ENCODE measurements at places on chromosomes 4 and X. TPM values are rescaled to one million over a fixed set of nuclear protein-coding genes. Genes with fewer than 3 reads are reported as not detected.

GRCh38 chr4:108185252-108185651, 16.5 kb upstream of the LEF1 start:
- DNase-seq = no peak

- peak; percentile 31 for DNase-seq
Observed at GRCh38 chr4:55181010-55182005, 55.9 kb upstream of the KDR start.

GRCh38 chrX:23884427-23885024, 23.2 kb downstream of the APOO start:
- peak; percentile 67 for DNase-seq

DNA sequence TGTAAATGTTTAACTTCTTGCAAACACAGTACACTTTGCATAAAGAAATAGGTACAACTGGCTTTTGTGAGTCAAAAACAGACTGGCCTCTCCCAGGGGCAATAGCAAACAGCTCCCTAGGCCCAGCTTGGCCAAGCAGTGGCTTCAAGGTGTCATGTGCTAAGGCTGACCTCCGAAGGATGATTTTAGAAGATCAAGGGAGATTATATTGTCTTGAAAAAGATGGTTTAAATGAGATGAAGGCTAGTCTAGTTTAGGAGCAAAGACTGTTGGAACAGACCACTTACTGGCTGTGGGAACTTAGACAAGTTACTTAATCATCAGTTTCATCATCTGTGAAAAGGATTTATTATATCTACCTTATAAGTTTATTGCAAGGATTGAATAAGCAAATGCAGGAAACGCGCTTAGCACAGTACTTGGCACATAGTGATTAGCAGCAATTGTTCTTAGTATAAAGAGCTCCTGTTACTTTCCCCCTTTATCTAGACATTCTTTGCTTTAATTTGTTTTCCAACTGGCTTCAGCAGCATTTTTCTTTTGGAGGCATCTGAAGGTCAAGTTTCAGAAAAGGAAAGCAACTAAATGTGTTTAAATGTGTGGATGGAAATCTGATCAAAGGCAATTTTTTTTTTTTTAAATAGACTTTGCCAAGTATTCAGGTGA, 17.2 kb downstream of the ANXA3 start:
- no peak for DNase-seq

DNA sequence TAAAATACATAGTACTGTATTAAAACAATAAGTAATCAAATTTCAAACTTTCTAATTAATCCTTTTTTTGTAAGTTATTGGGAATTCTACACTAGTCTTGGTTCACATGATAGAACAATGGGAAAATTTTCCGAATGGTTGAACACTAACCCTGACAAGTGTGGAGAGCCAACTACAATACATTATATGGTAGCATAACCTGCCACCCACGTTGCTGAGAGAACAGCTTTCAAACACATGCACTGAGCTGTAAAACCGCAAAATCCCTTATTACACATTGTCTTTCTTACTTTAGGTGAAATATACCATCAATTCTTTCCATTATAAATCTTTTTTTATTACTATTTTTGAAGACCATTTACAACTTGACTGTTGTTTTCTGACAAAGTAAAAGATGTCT, 54.7 kb downstream of the ANAPC10 start:
- peak; percentile 69 for DNase-seq

- DNase-seq = no peak
Observed at GRCh38 chr4:110064934-110065333, 133.5 kb downstream of the ELOVL6 start.

- no peak for DNase-seq
Observed at GRCh38 chr4:53161051-53161786, 204.6 kb downstream of the SCFD2 start.

GRCh38 chrX:150258463-150259430, 104.4 kb upstream of the MAMLD1 start:
- peak; percentile 24 for DNase-seq

The COL4A6 gene
- 1.5 TPM for total RNA-seq

The TEX11 gene
- not detected for total RNA-seq

The MED28 gene
- total RNA-seq = 4.4 TPM

The GAGE12E gene
- not detected for total RNA-seq

The CT47A7 gene
- total RNA-seq = not detected

The RAI2 gene
- 0.86 TPM for total RNA-seq
